ENCODE measurements at places on chromosomes 6 and 20.

GRCh38 chr6:5995949-5996713, 10.6 kb downstream of the NRN1 start:
- DNase-seq, result no peak

DNA sequence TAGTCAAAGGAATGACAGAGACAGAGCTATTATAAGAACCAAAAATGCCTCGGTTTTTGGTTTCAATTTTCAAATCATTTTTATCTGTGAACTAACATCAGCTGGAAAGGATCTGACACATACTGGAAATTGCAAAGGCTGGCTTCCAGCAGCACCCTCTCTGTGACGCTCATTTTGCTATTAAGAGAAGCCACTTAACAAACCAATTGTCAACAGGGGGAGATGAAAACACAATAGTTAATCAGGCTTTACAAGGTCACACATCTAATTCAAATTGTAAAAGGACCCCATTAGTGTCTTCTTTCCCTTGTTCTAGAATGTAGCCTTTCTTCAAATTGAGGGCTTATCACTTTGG, 160.5 kb downstream of the TFAP2B start:
- no peak for DNase-seq

DNA sequence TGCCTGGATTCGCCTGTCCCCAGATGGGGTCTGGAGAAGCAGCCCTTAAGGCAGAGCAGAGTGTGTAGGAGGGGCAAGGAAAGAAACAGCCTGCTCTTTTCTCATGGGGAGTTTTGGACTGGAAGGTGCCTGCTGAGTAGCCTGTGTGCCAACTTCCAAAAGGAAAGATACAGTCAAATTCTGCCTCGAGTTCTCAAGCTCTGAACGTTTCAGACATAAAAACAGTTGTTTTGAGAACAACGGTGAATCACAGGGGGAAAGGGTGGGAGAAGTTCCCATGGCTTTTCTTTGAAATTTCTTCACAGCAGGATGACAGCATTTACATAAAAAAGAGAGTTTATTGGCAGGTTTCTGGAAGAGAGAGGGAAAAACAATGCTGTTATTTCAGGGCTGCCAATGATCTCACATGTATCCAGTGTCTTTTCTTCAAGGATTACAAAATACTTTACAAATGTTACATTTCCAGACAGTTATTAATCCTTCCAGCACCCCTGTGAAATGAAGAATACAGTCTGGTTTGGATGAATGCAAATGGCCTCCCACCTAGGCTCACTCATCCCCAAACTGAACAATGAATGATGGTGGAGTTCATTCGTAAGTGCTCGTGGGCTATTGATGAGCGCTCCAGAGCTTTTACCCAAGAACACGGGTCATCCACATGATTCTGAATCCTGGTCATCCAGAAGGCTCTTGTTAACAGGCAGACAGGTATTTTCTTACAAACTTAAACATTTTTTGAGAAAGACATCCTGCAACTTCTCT, 33.8 kb upstream of the ECI2 start:
- DNase-seq, result no peak

- no peak for DNase-seq
Measured at GRCh38 chr6:7249391-7249790, 63.6 kb downstream of the SSR1 start.

- no peak for DNase-seq
Measured at GRCh38 chr20:22403022-22403631, 181.2 kb downstream of the FOXA2 start.

DNA sequence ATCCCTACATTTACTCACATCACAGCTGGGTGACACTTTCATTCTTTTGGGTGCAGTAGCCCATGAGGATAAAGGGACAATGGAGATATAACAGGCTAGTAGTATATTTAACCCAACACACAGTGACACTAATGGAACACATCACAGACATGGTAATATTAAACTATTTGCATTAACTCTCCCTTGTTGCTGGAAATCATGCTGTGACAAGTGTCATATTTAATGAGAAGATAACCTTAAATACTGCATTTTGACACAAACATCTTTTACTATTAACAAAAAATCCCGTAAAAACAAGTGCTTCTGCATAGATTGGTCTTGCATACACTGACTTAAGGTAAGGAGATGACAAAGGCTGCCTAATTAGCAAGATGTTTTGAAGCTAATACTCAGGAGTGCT, 45.5 kb downstream of the CNR1 start:
- no peak for DNase-seq

DNA sequence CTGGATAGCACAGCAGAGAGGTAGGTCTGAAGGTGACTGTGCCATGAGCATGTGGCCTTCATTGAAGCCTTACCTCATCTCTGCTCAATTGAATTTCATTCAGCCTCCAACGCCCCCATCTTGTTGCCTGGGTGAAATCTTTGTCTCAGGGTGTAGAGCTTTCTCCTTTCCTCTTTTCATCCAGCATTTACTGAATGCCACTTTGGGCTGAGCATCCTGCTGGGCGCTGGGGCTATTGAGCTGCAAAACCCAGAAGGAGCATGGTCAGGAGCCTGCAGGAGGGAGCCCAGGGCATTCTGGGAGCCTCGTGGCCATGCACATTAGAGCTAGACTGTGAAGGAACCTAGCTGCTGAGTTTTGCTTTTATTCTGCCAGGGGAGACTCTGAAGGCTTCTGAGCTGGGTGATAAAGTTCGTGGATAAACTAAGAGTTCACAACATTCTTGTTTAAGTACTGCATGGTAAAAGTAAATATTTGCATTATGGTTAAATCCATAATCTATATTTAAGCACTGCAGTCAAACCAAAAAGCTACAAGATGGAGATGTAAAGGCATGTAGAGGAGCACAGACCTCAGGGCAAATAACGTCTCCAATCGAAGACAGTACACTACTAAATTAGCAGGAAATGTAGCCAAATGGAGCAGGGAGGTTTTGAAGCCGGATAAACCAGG, 13.2 kb upstream of the ASXL1 start:
- no peak for DNase-seq

DNA sequence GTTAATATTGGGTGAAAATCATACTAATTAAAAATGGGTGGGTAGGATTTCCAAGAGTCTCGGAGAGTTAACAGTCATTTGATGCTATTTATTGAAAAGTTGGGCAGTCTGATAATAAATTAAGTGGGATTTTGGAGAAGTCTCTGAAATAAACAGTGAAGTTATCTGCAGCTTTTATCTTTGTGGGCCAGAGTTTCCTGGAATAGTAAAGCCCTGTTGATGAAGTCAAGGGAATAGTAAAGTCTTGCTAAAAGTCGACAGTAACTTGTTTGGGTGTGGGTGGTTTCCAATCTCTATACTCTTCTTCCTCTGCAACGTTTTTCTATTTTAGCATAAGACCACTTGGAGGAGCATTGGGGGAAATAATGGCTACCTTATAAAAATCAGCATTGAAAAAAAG, 493.6 kb downstream of the EPM2A start:
- DNase-seq, result no peak

DNA sequence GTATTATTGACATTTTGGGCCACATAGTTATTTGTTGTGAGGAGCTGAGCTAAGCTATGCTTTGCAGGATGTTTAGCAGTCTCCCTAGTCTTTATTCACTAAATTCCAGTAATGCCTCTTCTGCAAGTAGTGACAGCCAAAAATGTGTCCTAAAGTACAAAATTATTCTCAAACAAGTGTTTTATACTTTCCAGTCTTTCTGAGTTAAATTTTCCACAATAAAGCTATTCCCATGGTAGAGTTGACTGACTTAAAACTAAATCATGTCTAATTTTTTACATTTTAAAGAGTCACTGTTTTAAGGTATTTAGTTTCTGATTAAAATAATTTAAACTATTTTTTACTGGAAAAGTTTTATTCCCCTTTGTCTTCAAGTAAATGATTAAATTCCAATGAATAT, 717.8 kb upstream of the HS3ST5 start:
- DNase-seq, result no peak

- DNase-seq, result no peak
Measured at GRCh38 chr20:61728786-61729770, 336.6 kb downstream of the TAF4 start.

GRCh38 chr20:53381568-53382262, 211.9 kb downstream of the ZNF217 start:
- no peak for DNase-seq

DNA sequence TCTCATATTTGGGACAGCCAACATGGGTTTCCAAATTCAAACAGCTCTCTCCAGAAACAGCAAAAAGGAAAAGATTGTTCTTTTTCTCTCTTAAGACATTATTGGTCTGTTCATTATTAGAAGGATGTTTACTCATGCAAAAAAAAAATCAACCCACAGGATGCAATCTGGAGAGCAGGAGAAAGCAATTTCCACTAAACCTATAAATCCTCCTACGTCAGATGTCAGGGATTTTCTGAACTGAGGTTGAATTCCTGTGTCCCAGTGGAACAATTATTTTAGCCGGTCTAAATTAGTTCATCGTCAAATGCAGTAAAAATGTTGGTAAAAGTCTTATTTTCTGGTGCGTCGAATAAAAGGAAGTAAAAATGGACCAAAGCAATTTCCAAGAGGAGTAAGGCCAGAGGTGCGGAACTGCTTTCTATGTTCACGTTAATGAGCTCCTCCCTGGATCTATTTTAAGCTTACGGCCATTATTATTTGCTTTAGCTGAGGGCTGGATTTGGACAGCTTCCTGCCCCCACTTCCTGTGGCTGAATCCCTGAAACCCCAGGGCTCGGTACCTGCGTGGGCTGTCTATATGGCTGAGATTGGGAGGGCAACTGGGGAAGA, at the start of gene GABRR1:
Gene GABRR1 (minus strand): TSS at position 60 of the 612 bp plus-strand sequence. CDS start 36 bp downstream, at position 24.
- no peak for DNase-seq

DNA sequence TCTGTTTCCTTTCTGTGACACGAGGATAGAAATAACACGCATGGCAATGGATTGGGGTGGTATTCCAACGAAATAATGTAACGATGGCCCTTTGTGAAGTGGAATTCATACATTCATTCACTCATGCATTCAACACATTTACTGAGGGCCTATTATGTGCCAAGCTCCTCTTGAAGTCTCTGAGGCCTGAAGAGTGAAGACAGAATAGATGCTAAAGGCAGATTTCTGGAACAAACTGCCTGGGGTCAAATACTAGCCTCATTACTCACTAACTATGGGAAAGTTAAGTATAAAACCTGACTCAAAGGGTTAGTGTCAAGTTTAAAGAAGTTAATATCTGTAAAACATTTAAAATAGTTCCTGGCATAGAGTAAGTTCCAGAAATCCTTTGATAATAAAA, 279.6 kb upstream of the SULF2 start:
- DNase-seq, result no peak
